ENCODE measurements at places on chromosomes 3 and 15. TPM values are rescaled to one million over a fixed set of nuclear protein-coding genes. Genes with fewer than 3 reads are reported as not detected.

THSD4 gene
- polyA plus RNA-seq = 0.46 TPM

FEZF2 gene
- not detected for polyA plus RNA-seq

RARRES1 gene
- not detected for polyA plus RNA-seq

CATSPER2 gene
- polyA plus RNA-seq = 2.0 TPM

GOLGA6L9 gene
- 27.7 TPM for polyA plus RNA-seq

UPK1B gene
- not detected for polyA plus RNA-seq

ZIC1 gene
- polyA plus RNA-seq = 134 TPM

MYNN gene
- polyA plus RNA-seq = 27.0 TPM
